ENCODE measurements at places on chromosomes 7 and 10.

- DNase-seq: no peak
Measured at GRCh38 chr7:83908526-83908925, 259.6 kb upstream of the SEMA3E start.

- DNase-seq: no peak
Measured at GRCh38 chr7:13416071-13416470, 573.4 kb downstream of the ETV1 start.

DNA sequence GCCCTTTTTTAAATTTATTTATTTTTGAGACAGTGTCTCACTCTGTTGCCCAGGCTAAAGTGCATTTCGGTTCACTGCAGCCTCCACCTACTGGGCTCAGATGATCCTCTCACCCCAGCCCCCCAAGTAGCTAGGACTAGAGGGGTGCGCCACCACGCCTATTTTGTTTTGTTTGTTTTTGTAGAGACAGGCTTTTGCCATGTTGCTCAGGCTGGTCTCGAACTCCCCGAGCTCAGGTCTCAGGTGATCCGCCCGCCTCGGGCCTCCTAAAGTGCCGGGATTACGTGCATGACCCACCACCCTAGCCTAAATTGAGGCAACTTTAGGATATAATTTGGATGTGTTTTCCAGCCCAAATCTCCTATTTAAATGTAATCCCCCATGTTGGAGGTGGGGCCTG is 805 bp downstream of the ZNF736 start:
- DNase-seq: no peak

- DNase-seq: no peak
Measured at GRCh38 chr7:55517191-55517633, 55.1 kb downstream of the VOPP1 start.

- DNase-seq: no peak
Measured at GRCh38 chr7:147022056-147022455, 905.5 kb downstream of the CNTNAP2 start.

GRCh38 chr7:121187222-121187621 is 141.6 kb upstream of the WNT16 start:
- DNase-seq: no peak

DNA sequence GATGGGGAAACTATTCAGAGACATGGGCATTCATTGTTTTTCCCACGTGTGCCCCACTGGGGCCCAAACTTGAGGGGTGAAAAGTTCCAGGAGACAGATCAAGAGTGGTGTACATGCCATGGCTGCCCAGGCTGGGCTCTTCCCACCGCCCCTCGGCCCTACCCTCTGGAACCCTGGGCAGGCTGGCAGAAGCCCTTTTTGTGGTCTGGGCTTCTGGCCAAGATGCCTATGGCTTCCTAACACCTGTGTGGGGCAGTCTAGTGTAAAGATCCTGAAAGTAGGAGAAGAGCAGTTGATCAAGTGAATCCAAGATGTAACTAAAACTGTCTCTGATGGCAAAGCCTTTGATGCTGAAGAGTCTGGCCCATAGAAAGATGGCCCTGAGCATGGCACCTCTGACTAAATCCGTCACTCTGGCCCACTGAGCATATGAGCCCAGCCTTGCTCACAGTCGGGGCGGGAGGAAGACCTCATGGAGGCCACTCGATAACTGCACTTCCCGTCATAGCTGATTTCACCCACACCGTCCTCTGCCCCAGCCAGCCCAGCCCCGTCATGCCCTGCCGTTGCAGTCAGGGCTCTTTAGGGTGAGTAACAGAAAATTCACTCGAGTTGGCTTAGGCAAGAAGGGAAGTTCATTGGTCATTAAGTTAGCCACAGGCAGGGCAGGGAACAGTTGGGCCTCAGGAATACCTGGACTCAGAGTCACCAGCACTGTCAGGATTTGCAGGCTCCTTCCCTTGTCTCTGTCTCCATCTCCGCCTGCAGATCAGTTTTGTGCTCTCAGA is 37.9 kb upstream of the MTPAP start:
- no peak for DNase-seq

Measured in T-helper 1 cell (primary cell).